ENCODE measurements at places on chromosomes 5 and 9.

- DNase-seq, result no peak
These were observed 189.7 kb downstream of the PSAT1 start for GRCh38 chr9:78486661-78487060.

DNA sequence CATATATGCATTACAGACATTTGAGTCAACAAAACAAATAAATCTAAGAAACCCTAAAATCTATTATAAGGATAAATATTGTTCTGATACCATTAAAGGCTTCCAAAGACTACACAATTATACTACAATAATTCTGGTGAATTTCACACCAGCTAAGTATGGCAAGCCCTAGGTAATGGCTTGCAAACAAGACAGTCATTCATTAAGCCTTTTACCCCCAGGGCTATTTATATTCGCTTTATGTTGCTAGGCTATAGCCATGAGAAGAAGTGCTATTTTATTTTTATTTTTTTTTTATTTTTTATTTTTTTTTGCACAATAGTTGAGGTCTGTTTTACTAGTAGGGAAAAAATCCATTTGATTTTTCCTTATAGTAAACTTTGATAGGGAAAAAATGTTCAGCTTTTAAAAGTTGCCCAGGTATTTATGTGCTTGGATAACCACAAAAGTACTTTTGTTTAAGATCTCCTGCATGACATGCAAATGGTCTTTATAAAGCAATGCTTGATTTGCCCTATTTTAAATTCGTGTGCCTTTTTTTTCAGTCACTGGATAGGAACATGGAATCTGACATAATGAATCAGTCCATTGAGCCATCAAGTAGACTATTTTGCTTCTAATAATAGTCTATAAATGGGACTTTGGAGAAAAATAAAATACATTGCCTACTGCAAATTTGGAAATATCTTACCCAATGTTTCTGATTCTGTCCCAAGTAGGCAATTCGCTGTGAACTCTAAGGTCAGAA is 946.3 kb upstream of the COX7C start:
- no peak for DNase-seq

- DNase-seq, result no peak
These were observed 3.6 kb upstream of the JAKMIP2 start for GRCh38 chr5:147786142-147786541.

- no peak for DNase-seq
These were observed 147.5 kb downstream of the PAM start for GRCh38 chr5:102902647-102903046.

GRCh38 chr9:121851641-121852091 is 200.2 kb downstream of the DAB2IP start:
- DNase-seq, result no peak

GRCh38 chr5:18050776-18051175 is 416.5 kb downstream of the TAF11L14 start:
- no peak for DNase-seq

DNA sequence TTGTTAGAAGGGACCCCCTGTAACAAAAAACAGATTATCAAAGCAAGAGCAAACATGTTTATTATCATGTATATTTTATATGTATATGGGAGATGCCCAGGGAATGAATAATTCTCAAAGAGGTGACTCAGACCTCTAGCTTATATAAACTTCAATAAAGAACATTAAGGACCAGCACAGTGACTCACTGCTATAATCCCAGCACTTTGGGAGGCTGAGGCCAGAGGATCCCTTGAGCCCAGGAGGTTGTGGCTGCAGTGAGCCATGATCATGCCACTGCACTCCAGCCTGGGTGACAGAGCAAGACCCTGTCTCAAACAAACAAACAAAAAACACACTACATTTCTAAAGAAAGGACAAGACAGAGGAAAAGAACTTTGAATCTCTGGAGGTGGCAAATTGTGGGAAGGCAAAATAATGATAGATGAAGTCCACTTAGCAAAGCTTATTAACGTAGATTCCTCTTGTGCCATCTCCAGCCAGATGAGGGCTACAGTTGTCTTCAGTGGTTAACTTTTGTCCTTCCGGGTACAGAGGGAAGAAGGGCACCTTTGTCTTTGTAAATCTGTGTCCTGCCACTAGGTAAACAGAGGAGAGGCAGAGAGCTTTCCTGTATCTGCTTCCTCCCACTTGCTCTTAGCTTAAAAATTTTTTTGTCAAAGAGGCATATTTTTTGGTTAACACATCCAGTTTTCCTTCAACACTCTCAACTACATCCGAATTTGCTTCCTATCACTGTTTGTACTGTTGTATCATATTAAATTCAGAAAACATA is 7.5 kb upstream of the RFK start:
- no peak for DNase-seq

DNA sequence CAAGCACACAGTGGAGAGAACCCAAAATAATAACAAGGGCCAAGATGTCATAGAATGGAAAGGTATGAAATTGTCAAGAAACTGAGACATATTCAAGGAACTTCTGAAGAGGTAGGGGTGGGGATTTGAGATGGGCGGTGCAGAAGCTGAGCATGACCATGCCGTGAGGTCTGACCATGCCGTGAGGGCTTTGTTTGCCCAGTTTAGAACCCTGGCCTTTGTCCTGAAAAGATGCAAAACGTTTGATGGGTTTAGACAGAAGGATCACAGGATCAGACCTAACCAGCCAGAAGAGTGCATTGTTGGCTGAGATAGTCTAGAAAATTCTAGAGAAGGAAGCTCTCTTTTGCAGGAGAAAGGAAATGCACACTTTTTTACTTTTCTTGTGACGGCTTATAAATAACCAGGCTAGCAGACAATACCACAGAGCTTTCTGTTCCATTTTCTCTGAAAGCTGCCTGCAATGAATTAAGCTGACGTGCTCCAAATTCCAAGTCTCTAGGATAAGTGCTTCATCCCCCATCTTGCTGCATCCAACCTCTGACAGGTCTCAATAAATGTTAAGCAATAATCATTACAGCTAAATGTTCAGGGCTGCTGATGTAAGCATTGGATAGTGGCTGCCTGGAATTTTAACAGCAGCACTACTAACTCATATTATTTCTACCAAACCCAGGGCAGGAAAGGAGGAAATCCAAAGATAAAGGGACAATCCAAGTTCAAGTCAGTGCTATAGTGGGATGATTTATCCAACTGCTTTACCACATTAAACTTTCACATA is 110.9 kb upstream of the IL6ST start:
- DNase-seq, result no peak

GRCh38 chr5:82169892-82170291 is 108.3 kb downstream of the RPS23 start:
- DNase-seq, result no peak

- DNase-seq, result no peak
These were observed 598 bp upstream of the TMED7 start for GRCh38 chr5:115626445-115626823.

- DNase-seq, result no peak
These were observed 119.8 kb downstream of the GADD45G start for GRCh38 chr9:89724659-89725058.

- DNase-seq, result no peak
These were observed 68.9 kb upstream of the SELENOP start for GRCh38 chr5:42880496-42881150.

GRCh38 chr5:141947316-141947715 is 10.7 kb downstream of the PCDH12 start:
- DNase-seq, result no peak

DNA sequence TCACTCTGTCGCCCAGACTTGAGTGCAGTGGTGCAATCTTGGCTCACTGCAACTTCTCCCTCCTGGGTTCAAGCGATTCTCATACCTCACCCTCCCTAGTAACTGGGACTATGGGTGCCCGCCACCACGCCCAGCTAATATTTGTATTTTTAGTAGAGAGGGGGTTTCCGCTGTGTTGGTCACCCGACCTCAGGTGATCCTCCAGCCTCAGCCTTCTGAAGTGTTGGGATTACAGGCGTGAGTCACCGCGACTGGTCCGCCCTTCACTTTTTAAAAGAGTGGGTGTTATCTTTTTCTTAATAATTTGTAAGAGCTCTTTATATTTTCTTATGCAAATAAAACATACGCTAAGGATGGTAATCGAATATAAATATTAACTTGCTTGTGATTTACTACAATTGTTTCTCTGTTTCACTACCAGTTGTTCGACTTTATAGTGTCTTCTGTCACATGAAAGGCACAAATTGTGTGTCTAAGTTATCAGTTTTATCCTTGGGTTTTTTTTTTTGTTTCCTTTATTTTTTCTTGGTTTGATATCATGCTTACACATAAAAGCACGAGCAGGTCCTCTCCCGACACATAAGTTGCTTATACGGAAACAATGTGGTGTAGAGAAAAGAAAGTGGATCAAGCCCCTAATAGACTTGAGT is 1.9 kb upstream of the GPBP1 start:
- DNase-seq, result no peak

DNA sequence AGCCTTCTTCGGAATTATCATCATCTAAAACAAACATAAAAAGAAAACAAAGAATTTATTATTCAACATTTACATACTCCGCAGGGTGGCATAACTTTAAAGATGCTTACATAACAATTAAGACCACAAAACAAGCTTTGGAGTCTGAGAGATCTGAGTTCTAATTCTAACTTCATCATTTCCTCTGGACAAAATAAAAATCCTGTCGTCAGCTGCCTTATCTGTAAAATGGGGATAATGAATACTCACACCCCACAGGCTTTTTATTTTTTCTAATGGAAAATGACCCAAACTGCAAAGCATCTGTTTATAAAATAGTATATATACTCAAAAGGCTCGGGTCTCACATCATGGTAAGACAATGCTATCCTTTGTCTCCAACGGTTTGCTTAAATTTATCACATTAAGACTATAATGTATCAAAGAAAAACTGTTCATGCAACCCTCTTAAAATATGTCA is 4.3 kb downstream of the ARRDC3 start:
- no peak for DNase-seq

DNA sequence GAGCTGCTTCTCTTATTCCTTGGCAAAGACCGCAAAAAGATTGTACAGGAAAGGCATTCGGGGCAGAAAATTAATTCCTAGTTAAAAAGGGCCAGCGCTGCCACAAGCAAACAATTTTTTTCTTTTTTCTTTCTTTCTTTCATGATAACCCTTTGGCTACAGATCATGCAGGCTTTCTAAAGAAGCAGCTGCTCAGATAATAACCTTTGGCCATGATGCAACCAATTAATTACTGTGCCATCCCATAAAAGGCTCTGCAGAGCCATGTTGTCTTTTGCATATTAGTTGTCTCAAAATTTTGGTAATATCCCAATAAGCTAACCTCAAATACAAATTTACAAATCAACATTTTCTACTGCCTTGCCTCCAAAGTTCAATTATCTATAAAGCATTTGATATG is 758.4 kb upstream of the SEMA6A start:
- no peak for DNase-seq

GRCh38 chr9:14937216-14937615 is 27.0 kb upstream of the FREM1 start:
- DNase-seq, result no peak

GRCh38 chr5:4022056-4022670 is 426.5 kb downstream of the IRX1 start:
- no peak for DNase-seq

- no peak for DNase-seq
These were observed 47.9 kb downstream of the SLC36A1 start for GRCh38 chr5:151495320-151495719.

DNA sequence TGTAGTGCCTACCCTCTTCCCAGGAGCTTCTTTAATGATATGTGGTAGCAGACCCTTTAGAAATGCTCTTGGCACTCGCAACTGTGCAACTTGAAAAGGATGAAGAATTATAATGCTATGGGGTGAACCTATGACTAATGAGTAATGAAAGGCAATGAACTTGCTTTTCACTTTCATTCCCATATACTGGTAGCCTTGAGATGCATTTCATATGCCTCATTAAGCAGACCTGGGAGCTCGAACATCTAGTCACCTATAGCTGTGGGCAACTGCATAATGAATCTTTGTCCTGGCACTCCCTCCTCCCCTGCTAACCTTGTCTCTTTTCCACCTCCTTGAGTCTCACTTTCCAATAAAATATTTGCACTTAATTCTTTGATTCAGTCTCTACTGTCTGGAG is 605.9 kb upstream of the DAB2 start:
- DNase-seq, result no peak

DNA sequence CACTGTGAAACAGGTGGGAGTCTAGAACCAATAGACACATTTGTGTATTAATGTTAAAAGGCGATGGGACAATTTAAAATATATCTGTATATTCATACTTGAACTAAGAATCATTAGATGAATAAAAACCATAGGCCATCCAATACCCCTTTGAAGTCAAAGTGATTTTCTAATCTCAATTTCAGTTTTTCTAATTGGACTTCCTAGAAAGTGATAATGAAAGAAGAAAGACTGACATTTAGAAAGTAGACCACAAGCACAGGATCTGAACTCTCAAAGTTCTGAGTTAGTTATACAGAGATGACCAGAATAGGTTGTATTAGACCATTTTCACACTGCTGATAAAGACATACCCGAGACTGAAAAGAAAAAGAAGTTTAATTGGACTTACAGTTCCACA is 412.8 kb upstream of the PIK3R1 start:
- no peak for DNase-seq

GRCh38 chr5:95007921-95008597 is 276.8 kb downstream of the MCTP1 start:
- no peak for DNase-seq

DNA sequence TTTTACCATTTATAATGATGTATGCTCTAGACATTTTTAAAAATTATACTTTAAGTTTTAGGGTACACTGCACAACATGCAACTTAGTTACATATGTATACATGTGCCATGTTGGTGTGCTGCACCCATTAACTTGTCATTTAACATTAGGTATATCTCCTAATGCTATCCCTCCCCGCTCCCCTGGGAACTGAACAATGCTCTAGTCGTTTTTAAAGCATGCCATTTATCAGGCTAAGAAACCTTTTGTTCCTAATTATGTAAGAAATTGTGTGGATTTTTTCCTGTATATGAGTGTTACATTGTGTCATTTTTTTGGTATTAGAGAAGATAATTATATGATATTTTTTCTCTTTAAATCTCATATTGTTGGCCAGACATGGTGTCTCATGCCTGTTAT is 72.8 kb upstream of the SGCD start:
- no peak for DNase-seq

GRCh38 chr9:129626625-129627284 is 792 bp downstream of the NTMT1 start:
- peak; percentile 84 for DNase-seq

GRCh38 chr5:109030360-109031143 is 282.9 kb downstream of the FER start:
- DNase-seq, result no peak

- no peak for DNase-seq
These were observed 169.1 kb downstream of the YTHDC2 start for GRCh38 chr5:113682497-113683136.

All from AG04449 (cell line).